ENCODE measurements at places on chromosomes 3 and 15.

DNA sequence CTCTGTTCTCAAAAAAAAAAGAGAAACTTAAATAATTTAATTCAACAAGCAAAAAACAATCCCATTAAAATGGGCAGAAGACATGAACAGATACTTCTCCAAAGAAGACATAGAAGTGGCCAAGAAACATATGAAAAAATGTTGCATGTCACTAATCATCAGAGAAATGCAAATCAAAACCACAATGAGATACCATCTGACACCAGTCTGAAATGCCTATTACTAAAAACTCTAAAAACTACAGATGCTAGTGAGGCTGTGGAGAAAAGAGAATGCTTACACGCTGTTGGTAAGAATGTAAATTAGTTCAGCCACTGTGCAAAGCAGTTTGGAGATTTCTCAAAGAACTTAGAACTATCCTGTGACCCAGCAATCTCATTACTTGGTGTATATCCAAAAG lies 382.9 kb downstream of the OTOL1 start:
- no peak for DNase-seq

DNA sequence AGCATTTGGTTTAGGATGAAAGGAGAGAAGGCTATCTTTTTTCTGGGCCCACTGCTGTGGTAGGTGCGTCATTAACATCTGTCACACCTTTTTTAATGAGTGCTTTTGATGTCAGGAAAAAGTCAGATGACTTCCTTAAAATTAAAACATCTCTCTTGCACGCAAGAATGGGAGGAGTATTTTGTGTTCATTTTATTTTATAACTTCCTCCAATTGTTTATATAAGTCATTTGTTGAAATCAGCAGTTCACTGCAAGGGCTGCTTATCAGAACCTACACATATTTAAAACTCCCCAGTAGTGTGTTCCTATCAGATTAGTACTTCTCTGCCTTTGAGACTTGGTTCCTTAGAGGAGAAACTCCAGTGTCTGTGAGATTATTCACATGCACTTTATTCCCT lies 143.8 kb downstream of the NEO1 start:
- DNase-seq: no peak

- DNase-seq: no peak
Observed at GRCh38 chr15:101070502-101071273, 151.5 kb downstream of the LRRK1 start.

- DNase-seq: no peak
Observed at GRCh38 chr3:17974206-17974841, 231.9 kb upstream of the TBC1D5 start.

- no peak for DNase-seq
Observed at GRCh38 chr3:186577521-186577920, 7.0 kb downstream of the DNAJB11 start.

- DNase-seq: peak; percentile 32
Observed at GRCh38 chr15:41022487-41023090, 69.3 kb downstream of the CHAC1 start.

- DNase-seq: peak; percentile 44
Observed at GRCh38 chr3:108780235-108780634, 23.0 kb upstream of the RETNLB start.

Data from stomach (tissue), 19 donors.